Kidney (tissue), 22 donors: ENCODE measurements at places on chromosomes 4 and X.

- no peak for DNase-seq
Observed at GRCh38 chr4:173293663-173294062, 40.5 kb downstream of the HMGB2 start.

- DNase-seq = no peak
Observed at GRCh38 chrX:56812515-56813105, 83.6 kb downstream of the NBDY start.

GRCh38 chrX:54494989-54495813, 833 bp downstream of the FGD1 start:
- peak; percentile 75 for DNase-seq

- no peak for DNase-seq
Observed at GRCh38 chrX:120000490-120001246, 57.1 kb upstream of the NKAP start.

- no peak for DNase-seq
Observed at GRCh38 chr4:57131849-57132742, 21.9 kb upstream of the IGFBP7 start.

DNA sequence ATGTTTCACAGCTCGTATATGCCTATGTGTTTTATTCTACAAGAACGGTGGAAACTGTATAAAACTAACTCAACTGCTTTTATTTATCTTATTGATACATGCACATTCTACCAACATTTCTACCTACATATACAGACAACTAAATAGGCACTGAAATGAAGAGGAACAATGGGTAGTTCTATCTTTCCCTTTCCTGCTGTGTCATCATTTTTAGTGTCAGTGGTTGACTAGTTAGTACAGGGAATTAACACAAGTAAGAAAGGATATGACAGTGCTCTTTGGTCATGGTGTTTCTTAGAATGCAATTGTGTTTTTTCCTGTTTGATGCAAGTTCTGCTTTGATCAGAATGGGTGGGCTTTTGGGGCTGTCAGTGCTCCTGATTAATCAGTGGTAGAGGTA, 293.8 kb upstream of the CTSO start:
- no peak for DNase-seq

DNA sequence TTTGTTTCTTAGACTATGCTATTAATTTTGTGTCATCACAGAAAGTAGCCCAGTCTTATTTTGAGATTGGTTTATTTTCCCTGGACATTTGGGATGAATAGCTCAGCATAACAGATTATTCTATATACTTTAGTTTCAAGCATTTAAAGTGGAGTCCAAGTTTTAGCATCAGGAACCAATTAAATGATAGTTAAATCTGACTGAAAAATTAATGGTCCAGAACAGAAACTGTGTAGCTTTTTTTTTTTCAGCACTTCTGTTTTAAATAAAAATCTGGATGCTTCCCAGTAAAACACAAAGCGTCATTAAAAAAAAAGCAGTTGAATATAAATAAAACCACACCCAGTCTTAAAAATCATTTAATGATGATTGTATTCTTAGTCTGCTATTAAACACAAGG, 59.4 kb upstream of the PITX2 start:
- no peak for DNase-seq

DNA sequence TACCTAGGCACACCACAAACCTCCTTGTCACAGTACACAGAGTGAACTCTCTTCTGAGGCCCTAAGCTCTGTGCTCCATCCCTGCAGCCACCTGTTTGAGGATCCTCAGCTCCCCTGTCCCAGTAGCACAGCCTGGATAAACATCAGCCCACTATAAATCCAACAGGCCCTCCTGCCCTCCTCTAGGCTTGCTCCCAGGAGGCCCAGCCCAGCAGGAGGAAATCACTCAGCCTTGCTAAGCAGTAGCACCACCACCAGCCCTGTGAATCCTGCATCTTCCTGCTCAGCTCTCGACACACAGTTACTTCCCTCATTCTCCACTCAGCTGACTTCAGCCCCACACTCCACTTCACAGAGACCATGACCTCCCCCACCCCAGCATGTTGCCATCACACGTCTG, 273.9 kb downstream of the BCOR start:
- no peak for DNase-seq

DNA sequence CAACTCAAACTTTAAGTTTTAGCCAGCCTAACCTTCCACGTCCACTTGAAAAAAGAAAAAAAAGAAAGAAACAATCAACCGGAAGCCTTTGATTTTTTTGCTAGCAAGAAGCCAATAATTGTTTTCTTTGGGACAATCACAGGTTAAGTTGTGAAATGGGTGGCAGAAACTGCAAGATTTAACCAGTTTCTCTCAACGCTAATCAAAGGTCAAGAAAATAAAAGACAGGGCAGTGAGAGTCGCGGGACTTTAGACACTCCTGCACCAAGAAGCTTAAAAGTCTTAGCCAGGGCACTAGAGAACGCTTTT, 1.0 kb downstream of the ACSL1 start:
- DNase-seq = no peak

- no peak for DNase-seq
Observed at GRCh38 chr4:143355540-143356217, 19.0 kb downstream of the GAB1 start.

DNA sequence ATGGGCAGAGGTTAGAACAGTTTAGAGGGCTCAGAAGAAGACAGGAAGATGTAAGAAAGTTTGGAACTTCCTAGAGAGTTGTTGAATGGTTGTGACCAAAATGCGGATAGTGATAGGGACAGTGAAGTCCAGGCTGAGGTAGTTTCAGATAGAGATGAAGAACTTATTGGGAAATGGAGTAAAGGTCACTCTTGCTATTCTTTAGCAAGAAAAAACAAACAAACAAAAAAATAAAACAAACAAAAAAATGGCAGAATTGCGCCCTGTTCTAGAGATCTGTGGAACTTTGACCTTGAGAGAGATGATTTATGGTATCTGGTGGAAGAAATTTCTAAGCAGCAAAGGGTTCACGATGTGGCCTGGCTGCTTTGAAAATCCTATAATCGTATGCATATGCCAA, 185.1 kb upstream of the SFRP2 start:
- no peak for DNase-seq

- DNase-seq = no peak
Observed at GRCh38 chrX:51779306-51779705, 36.1 kb downstream of the GSPT2 start.

- no peak for DNase-seq
Observed at GRCh38 chr4:32455231-32455630, 1735.1 kb downstream of the PCDH7 start.

GRCh38 chrX:134480061-134480460, 20.1 kb downstream of the HPRT1 start:
- DNase-seq = no peak
